DMS 273 treated with DMSO at 0.1 percent for 48 hours (cell line): ENCODE measurements at places on chromosomes 6 and 20.

GRCh38 chr6:156190270-156190669 lies 586.9 kb upstream of the ARID1B start:
- no peak for DNase-seq

- no peak for DNase-seq
These were observed 119.2 kb upstream of the CCN2 start for GRCh38 chr6:132070356-132070755.

DNA sequence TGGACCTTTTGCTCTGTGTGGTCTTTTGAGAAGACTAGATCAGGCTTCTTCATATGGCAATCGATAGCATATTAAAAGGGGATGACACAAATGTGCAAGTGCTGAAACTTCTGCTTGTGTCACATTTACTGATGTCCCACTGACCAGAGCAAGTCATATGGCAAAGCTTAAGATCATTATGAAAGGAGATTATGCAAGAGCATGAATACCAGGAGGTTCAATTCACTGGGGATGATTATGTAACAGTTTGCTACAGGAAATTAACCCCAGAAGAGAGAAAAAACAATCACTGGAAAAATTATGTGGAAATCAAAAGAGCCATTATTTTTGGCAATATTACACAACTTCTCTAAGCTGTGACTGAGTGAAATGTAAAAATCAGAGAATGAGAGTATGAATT lies 13.7 kb upstream of the PRDM13 start:
- no peak for DNase-seq

- no peak for DNase-seq
These were observed 164.9 kb downstream of the EYA2 start for GRCh38 chr20:47059536-47059935.

- DNase-seq = no peak
These were observed 158.3 kb upstream of the IRAK1BP1 start for GRCh38 chr6:78709021-78709420.

GRCh38 chr6:167103041-167103891 lies 19.6 kb upstream of the CCR6 start:
- no peak for DNase-seq

- DNase-seq = no peak
These were observed 21.9 kb downstream of the MLIP start for GRCh38 chr6:54133186-54133585.
